WERI-Rb-1 (cell line): ENCODE measurements at places on chromosomes 4 and X.

- DNase-seq: no peak
Measured at GRCh38 chrX:14801136-14801535, 71.7 kb downstream of the FANCB start.

DNA sequence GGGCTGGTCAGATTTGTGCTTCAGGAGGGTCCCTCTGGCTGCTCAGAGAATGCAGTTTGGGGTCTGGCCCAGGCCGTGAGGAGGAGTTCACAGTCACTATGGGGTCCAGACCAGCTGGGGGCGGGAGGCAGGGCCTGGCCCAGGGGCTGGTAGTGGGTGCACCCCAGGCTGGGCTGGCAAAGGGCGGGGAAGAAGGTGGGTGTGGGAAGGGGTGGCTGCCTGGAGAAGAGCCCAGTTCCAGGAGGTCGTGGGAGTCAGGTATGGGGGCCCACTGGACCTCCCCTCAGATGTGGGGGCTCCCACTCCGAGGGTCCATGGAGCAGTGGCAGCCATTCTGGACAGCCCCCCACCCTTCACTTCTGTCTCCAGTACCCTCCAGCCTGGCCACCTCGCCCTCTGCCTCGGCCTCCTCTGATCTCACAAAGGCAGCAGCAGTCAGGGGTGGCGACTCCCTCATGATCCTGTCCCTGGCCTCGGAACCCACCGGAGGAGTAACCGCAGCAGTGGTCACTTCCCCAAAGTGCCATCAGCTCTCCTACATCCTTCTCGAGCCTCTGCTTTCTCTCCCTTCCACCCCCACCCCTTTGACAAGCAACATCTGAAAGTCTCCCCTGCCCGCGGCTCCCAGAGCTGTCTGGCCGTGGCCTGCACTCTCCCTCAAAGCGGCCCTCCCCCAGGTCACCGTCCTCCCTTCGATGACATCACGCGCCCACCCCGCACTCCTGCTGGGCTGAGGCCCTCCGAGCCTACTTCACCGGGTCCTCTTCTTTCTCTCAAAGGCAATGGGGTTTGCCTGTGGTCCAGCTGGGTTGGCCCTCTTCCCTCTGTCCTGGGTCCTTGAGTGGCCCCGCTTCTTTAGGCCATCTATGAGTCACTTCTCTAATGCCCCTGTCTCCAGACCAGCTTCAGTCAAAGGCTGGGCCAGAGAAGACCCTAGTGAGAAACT is 1.7 kb upstream of the SLC6A8 start:
- peak; percentile 75 for DNase-seq

DNA sequence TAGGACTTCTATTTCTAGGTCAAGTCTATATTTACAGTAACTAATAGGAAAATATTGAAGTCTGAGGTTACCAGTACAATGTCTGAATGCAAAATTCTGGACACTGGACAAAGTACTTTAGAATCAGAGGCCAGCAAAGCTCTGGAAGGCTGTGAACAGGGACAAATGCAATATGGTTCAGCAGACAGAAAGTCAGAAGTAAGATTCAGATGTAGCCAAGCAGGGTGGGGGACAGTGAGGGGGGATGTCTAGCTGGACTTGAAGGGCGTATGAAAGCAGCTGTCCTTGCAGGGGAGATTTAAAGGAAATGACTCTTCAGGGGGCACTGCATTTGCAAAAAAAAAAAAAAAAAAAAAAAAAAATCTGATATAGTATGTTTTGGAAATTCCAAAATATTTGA is 2.9 kb downstream of the SORBS2 start:
- DNase-seq: no peak

DNA sequence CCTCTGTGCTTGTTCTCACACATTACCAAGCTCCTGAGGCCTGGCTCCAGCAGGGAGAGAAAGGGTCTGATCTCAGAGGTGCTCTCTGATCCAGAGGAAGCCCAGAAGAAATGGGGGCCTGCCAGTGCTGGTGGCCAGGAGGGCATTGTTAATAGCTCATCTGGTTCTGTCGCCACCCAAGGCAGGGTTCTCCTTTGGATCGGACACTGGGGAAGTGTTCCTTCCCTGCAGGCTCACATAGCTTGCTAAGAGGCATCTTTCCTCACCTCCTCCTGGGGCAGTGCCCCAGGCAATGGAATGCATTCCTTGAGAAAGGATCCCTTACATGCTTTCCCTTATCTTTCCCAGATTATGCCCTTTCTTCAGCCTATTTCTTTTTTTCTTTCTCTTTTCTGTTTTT is 53.8 kb downstream of the RBM47 start:
- no peak for DNase-seq

- DNase-seq: no peak
Measured at GRCh38 chr4:12791536-12791935, 692.6 kb downstream of the RAB28 start.

- DNase-seq: no peak
Measured at GRCh38 chr4:122045533-122045932, 93.7 kb upstream of the TRPC3 start.
